Suprapubic skin (tissue), 4 donors: ENCODE measurements at places on chromosomes 5 and 9.

- DNase-seq = peak; percentile 68
Observed at GRCh38 chr9:113614843-113615648, 151.5 kb downstream of the RGS3 start.

- no peak for DNase-seq
Observed at GRCh38 chr9:33676746-33677505, 118.4 kb upstream of the PRSS3 start.

GRCh38 chr5:174505621-174506020 is 218.8 kb upstream of the MSX2 start:
- DNase-seq = no peak

GRCh38 chr5:57718155-57718554 is 235.5 kb upstream of the ACTBL2 start:
- no peak for DNase-seq

DNA sequence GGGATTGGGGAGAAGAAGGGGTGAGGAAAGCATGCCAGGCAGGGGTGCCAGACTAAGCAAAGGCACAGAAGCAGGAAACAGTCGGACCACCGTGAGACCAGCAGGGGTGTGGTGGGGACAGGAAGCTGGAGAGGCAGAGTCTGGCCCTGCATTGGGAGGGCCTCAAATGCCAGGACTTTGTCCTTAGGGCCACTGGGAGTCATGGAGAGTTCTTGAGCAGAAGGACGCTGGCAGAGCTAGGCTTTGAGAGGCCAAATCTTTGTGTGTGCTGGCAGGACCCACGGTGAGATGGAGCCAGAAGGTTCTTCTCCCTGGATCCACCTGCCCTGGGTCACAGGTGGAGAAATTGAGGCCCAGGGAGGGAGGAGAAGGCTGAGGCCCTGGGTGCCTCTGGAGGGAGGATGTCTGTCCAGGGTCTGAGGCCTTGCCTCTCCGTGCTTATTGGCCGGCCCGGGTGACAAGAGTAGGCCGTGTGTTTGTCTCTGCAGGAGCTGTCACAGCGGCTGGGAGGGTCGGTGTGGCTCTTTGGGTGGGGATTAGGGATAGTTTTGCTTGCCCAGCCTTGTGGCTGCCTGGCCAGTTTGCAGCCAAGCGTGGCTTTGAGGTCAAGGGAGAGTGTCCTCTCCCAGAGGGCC is 1.8 kb upstream of the ENG start:
- DNase-seq = no peak

DNA sequence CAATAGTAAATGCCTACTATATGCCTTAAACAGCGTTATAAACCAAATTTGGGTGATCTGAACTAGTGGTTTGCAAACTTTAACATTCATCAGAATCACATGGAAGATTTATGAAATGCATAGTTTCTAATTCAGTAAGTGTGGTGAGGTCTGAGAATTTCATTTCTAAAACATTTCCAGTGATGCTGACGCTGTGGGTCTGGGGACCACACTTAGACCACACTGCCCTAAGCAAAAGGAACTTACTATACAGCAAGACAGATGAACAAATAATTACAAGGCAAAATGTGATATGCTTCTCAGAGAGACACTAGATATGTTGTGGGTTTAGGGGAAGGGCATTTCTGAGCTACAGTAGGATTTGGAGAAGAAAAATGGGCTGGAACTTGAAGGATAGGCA is 72.6 kb downstream of the OXCT1 start:
- DNase-seq = no peak

GRCh38 chr9:87148331-87149104 is 201.2 kb upstream of the GAS1 start:
- DNase-seq = peak; percentile 91

GRCh38 chr9:136128436-136128835 is 9.8 kb upstream of the TMEM250 start:
- no peak for DNase-seq

GRCh38 chr9:38682713-38683112 is 37.2 kb downstream of the FAM240B start:
- no peak for DNase-seq

GRCh38 chr9:131299961-131300347 is 10.4 kb downstream of the PLPP7 start:
- DNase-seq = no peak

DNA sequence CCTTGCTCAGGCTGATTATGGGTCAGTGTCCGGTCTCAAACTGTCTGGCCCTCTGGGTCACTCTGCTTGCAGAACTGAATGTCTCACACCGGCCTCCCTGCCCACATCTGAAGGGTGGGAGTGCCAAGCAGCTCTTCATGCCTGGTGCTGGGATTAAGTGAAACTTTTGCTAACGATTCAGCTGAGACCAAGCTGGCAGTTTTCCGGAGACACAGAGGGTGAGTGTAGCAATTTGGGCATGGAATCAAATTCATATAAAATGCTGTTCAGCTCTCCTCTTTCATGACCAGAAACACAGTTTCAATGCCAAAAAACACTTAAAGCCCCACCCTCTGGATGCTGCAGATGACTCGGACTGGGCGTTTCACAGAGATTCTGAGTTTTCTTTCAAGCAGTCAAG is 207.5 kb downstream of the NXNL2 start:
- no peak for DNase-seq

GRCh38 chr5:93274291-93274690 is 306.7 kb downstream of the NR2F1-AS1 start:
- DNase-seq = no peak

DNA sequence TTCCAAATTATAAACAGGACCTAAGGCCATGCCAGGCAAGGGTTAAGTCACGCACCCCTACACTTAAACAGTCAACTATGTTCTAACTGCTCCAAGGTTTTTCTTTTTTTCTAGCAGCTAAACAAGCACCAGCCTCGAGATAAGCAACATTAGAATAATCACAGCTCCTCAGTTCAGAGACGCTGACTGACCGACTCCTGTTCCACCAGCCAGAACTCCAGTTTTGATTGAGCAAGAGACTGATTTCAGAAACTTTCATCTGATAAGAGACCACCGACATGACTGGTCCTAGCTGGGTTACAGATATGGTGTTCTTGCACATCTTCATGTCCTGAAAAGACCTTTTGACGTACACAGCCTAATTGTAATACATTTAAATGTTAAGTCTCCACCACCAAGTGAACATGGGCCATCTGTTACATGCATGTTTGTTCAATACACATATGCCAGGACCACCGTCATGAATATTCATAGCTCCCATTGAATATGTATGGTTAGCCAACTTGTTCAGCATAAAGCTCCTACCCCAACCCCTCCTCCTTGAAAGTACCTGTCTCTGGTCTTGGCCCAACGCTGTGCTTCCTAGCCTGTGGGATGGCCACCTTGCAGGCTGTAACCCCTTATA is 23.7 kb upstream of the OTULINL start:
- DNase-seq = no peak

GRCh38 chr9:89486681-89487080 is 11.2 kb downstream of the SEMA4D start:
- no peak for DNase-seq

DNA sequence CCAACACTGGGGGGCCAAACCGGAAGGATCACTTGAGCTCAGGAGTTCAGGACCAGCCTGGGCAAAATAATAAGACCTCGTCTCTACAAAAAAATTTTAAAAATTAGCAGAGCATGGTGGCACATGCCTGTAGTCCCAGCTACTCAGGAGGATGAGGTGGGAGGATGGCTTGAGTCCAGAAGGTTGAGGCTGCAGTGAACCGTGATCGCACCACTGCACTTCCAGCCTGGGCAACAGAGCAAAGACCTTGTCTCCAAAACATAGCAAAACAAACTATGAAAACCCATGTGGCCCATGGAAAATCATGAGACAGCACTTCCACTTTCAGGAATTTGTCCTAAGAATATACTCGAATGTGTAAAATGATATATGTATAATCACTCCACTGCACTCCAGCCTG is 6.1 kb downstream of the SETX start:
- DNase-seq = no peak

GRCh38 chr5:154486427-154486866 is 8.4 kb upstream of the HAND1 start:
- DNase-seq = no peak

GRCh38 chr5:58854441-58854840 is 271.6 kb downstream of the RAB3C start:
- DNase-seq = no peak

DNA sequence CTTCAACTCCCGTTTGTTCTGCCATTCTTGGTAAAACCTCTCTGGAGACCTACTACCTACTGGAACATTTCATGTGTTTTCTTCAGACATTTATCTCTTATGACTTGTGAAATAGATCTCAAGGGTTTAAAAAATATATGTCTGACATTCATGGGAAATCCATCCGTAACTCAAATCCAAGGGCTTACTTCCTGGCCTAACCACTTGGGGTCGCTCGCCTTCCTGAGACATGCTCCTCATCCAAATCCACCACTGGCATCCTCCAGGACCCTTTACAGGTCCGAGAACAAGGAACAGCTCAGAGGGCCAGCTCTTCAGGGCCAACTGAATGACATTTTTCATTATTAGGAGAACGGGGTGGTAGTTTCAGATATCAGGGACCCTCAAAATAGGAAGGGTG is 235.1 kb upstream of the TUT7 start:
- no peak for DNase-seq

GRCh38 chr5:96730586-96730985 is 68.4 kb downstream of the CAST start:
- DNase-seq = no peak

DNA sequence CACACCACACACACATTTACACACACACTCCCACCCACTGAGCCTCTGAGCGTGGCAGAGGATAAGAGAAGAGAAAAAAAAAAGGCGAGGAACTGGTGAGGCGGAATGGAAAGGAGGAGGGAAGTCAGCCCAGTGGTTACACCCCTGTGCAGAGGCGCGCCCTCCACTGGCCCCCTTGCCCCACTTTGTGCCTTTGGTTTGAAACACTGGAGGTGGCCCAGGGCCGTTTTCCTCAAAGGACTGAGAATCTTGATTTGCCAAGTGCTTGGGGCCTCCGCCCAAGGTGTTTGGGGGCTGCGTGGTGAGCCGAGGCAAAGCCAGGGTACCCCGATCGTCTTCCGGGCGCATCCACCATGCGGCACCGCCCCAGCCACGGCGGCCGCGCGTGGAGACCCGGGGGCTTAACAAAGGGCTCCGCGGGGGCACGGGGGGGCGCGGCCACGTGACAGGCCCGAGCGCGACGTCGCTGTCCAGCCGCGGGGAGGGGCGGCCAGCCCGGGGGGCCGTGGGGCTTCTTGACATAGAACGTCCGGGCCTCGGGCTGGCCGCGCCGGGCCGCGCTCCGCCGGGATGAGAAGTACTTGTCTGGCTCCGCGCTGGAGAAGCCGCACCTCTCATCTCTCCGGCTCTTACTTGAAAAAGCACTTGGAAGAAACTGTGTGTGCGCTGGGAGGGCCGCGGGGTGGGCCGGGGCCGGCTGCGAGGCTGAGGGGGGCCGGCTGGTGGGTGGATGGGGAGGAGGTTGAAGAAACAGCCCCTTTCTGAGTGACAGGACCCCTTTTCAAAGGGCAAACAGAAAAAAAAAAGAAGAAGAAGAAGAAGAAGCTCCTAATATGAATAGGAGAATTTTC is 21.0 kb downstream of the NR2F1 start:
- DNase-seq = no peak

DNA sequence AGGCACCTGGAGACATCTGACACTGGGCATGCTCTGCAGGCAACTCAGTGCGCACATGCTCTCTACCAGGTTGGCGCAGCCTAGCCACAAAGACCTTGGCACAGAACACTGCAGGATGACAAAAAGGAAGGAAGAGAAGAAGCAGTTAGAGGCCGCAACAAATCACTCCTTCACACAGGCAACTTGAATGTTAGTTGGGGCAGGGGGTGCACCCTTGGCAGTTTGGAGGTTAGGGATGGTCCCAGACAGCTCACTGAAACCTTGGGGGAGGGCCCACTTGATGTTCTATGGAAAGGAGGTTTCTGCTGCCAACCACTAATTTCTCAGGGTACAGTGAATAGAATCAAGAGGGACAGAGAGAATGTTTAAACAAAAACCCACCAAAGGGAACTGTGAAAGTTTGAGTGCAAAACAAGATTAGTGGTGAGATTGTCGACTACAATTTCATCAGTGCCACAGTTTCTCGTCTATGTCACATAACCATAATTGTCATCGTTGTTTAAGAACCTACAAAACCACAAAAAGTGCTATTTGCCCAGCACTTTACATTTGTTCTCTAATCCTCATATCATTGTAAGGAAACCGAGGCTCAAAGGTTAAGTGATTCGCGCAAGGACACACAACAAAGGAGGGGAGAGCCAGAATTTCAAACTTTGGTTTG is 48.7 kb downstream of the FBXW11 start:
- DNase-seq = no peak

- DNase-seq = no peak
Observed at GRCh38 chr5:170484847-170485615, 18.8 kb upstream of the KCNIP1 start.

DNA sequence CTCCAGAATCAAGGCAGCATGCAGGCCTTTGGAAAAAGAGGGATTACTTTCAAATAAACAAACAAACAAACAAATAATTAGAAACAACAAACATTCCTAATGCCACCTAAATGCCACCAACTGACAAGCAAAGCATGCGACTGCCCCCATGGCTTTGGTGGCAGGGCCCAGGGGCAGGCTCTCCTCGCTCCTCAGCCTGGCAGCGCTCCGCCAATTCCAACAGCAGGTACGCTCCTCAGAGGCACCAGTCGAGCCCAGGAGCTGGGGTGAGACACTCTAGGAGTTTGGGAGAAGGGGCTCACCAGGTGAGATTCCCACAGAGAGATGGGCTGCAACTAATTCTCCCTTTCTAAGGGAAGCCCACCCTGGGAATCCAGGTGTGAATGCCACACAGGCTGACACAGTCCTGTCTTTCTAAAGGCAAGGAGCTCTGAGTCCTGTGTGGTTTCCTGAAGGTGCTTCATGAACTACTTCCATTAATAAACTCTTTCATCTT is 27.8 kb downstream of the CSF2 start:
- no peak for DNase-seq

GRCh38 chr5:133245191-133246052 is 193.6 kb downstream of the HSPA4 start:
- no peak for DNase-seq
